ENCODE measurements at places on chromosomes 16 and 17. TPM values are rescaled to one million over a fixed set of nuclear protein-coding genes. Genes with fewer than 3 reads are reported as not detected.

DNA sequence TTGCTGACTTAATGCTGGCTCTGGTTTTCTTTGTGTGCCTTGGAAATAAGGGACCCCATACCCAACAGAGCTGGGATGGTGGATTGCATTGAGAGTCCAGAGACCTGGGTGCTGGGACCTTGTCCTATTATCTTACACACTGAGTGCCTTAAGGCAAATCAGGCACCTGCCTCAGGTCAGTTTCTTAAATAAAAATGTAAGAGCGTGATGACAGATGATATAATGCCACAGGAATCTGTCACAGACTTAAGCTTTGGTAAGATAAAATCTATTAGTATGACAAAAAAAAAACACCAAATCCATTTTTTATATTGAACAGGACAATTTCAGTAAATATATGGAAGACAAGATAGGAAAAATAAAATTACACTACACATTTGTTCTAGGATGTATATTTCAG is 1.6 kb downstream of the MT1A start:
- no peaks in the 10 kb centered on the region for H3K36me3 ChIP-seq
- H3K27me3 ChIP-seq = peaks cover 37% of the 10 kb centered on the region
- H3K27ac ChIP-seq = no peak overlapping the region
- no peak for DNase-seq
- H3K4me1 ChIP-seq = peaks cover 26% of the 10 kb centered on the region

DNA sequence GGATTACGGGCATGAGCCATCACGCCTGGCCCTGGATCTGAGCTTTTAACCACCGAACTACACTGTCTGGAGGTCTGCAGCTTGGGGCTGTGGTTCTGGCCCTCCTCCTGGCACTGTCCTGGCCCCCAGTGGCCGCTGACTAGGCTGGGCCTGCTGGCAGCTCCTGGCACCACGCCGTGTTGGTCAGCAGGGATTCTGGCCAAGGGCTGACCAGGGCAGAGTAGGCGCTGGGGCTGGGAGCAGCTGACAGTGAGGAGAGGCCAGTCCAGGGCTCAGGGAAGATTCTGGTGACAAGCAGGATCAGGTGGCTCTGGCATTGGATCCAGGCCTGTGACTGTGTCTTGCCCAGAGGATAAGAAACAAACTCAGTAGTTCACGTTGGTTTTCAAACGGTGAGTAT is 14.6 kb downstream of the EEF2K start:
- no peaks in the 10 kb centered on the region for H3K27me3 ChIP-seq
- no peak overlapping the region for H3K27ac ChIP-seq
- no peaks in the 10 kb centered on the region for H3K4me1 ChIP-seq

- H3K4me3 ChIP-seq = no peak overlapping the region
- H3K27me3 ChIP-seq = peaks cover 8% of the 10 kb centered on the region
- H3K27ac ChIP-seq = no peak overlapping the region
Measured at GRCh38 chr16:30621765-30622164, 11.6 kb upstream of the ZNF689 start.

- H3K4me1 ChIP-seq = no peaks in the 10 kb centered on the region
- peaks cover 3% of the 10 kb centered on the region for H3K27me3 ChIP-seq
- no peak overlapping the region for H3K4me3 ChIP-seq
Measured at GRCh38 chr17:34644941-34645550, 65.7 kb downstream of the TMEM132E start.

GRCh38 chr16:27491894-27492587 is 57.7 kb downstream of the GTF3C1 start:
- no peak overlapping the region for H3K27ac ChIP-seq
- no peak for DNase-seq
- H3K27me3 ChIP-seq = no peaks in the 10 kb centered on the region
- H3K4me3 ChIP-seq = no peak overlapping the region
- H3K36me3 ChIP-seq = peaks cover 85% of the 10 kb centered on the region

- no peak for DNase-seq
- no peaks in the 10 kb centered on the region for H3K27me3 ChIP-seq
- H3K4me3 ChIP-seq = no peak overlapping the region
- H3K36me3 ChIP-seq = no peaks in the 10 kb centered on the region
- no peak overlapping the region for H3K27ac ChIP-seq
Measured at GRCh38 chr17:44279666-44280391, 11.9 kb upstream of the SLC4A1 start.

GRCh38 chr17:59513934-59514841 is 51.2 kb upstream of the DHX40 start:
- no peaks in the 10 kb centered on the region for H3K36me3 ChIP-seq
- no peaks in the 10 kb centered on the region for H3K4me1 ChIP-seq
- no peak overlapping the region for H3K4me3 ChIP-seq
- no peaks in the 10 kb centered on the region for H3K27me3 ChIP-seq
- no peak for DNase-seq

DNA sequence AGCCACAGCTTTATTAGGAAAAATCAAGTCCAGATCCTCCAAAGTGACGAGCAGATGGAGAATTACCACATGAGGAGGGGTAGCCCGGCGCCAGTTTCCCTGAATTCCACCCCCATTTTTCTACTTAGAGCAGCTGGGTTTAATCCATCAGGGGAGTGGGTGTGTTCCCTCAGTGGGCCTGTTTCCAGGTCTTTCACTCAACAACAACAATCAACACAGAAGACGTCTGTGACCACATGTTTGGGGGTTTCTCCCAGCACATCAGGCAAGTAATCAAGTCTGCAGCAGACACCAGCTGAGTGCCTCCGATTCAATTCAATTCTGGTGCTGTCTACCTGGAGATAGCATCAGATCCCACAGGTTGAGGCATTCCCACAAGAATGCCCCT is 6.8 kb downstream of the SLC6A2 start:
- H3K27ac ChIP-seq = no peak overlapping the region
- no peaks in the 10 kb centered on the region for H3K4me1 ChIP-seq
- H3K27me3 ChIP-seq = no peaks in the 10 kb centered on the region
- DNase-seq = no peak
- no peak overlapping the region for H3K4me3 ChIP-seq

DNA sequence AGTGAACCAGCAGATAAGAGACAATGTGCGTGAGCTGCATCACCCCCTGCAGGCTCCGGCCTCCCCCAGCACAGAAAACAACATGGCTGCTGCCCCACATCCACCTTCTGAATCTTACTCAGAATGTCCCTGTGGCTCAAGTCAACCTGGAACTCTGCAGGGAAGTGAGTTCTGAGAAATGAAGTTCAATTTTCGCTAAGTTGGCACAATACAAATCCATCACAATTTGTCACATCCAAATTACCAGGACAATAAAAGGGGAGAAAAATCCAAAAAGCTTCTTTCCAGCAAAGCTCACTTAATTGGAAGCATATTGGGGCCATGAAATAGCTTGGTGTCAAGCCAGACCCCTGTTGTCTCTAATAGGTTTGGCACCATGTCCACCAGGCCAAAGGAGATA is 38.1 kb downstream of the CLEC19A start:
- no peaks in the 10 kb centered on the region for H3K27me3 ChIP-seq
- H3K4me1 ChIP-seq = no peaks in the 10 kb centered on the region
- no peak overlapping the region for H3K4me3 ChIP-seq
- DNase-seq = no peak
- no peak overlapping the region for H3K27ac ChIP-seq

- no peaks in the 10 kb centered on the region for H3K27me3 ChIP-seq
- no peak for DNase-seq
Measured at GRCh38 chr16:62288990-62289629, 252.9 kb upstream of the CDH8 start.

GRCh38 chr17:53470626-53471025 is 352.1 kb upstream of the KIF2B start:
- DNase-seq = no peak
- no peak overlapping the region for H3K27ac ChIP-seq
- H3K36me3 ChIP-seq = no peaks in the 10 kb centered on the region
- H3K4me1 ChIP-seq = no peaks in the 10 kb centered on the region
- H3K4me3 ChIP-seq = no peak overlapping the region
- no peaks in the 10 kb centered on the region for H3K27me3 ChIP-seq

- H3K36me3 ChIP-seq = no peaks in the 10 kb centered on the region
- no peak for DNase-seq
Measured at GRCh38 chr16:4477966-4478365, 1.8 kb downstream of the HMOX2 start.

DNA sequence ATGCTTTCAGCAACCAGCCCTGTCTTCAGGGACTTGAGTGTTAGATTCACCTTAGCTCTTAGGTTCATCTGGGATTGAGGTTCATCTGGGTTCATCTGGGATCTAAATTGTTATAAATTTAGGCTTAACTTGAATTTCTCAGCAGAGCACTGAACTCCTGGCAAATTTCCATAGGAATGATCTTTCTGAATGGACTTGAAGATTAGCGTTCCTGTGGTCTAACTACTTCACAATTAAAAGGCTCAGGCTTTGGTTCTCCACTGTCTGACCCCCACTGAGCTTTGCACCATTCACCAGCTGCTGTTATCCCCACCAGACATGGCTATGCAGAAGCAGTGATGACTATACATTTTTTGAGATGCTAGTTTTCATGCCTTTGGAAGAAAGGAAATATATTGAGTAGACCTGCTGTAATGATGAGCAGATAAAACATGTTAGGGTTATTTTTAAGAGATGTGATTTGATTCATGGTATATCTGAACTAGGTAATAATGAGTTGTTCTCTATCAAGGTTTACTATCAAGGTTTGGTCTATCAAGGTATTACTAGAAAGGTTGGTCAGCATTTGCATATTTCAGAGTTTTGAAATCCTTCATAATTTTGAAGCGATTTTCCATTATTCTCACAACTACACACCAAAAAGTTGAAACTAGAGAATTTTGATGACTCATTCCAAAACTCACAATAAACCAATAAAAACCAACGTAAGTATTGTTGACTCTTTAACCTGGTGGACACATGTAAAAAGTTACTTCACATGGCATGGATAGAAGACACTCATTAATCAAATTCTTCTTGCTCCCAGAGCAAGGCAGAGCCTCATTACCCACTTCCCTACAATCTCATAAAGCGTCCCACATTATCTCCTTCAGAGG is 71.7 kb downstream of the SNX11 start:
- DNase-seq = no peak
- no peaks in the 10 kb centered on the region for H3K27me3 ChIP-seq
- H3K4me1 ChIP-seq = no peaks in the 10 kb centered on the region
- H3K36me3 ChIP-seq = peaks cover 93% of the 10 kb centered on the region

DNA sequence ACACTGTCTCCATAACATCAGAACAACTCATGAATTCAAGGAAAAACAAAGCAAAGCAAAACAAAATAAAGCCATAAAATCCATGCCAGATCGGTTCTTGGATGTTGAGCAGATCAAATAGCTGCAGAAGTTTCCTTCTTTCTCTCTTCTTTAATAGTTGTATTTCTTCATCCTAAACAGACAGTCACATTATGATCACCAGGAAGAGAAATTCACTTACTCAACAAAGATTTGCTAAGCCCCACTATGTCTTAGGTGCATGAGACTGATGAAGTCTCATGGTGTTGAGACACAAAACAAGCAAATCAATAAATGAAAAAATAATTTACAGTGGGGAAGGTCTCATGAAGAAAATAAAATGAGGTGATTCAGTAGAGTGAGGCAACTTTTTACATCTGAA is 72.8 kb downstream of the WIPI1 start:
- DNase-seq = no peak
- H3K27me3 ChIP-seq = no peaks in the 10 kb centered on the region
- no peaks in the 10 kb centered on the region for H3K36me3 ChIP-seq
- H3K4me3 ChIP-seq = no peak overlapping the region
- no peaks in the 10 kb centered on the region for H3K4me1 ChIP-seq

DNA sequence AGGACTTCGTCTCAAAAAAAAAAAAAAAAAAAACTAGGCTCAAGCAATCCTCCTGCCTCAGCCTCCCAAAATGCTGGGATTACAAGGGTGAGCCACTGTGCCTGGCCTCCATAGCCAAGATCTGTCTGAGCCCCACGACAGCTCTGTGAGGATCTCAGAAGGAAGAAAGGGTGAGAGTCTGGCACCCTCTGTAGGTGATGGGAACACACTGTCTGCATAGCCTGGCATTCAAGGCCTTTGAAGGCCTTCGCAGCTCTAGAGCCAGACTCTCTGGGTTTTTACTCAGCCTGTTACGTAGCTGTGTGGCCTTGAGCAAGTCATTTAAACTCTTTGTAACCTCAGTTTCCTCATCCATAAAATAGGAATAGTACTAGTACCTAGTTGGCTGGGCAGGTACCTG is 6.3 kb upstream of the XPO6 start:
- DNase-seq = peak; percentile 48
- peaks cover 2% of the 10 kb centered on the region for H3K4me1 ChIP-seq
- no peaks in the 10 kb centered on the region for H3K36me3 ChIP-seq
- no peak overlapping the region for H3K4me3 ChIP-seq
- no peaks in the 10 kb centered on the region for H3K27me3 ChIP-seq
- H3K27ac ChIP-seq = no peak overlapping the region

DNA sequence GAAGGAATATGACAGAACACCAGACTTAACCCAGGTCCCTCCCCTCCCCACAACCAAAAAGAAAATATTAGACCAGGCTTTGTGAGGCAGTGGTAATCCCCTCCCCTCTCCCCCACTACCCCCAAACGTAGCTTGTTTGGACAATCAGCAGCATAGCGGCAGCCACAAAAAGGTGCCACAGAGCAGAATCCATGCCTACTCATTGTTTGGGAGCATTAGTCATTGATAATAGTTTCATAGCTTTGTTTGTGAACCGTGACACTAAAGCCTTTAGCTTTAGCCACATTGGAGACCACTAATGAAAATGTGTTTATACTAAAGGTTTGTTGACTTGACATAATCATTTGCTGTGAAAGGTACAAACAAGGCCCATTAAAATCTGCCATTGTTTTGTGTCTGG is 65.1 kb downstream of the NUP93 start:
- H3K27ac ChIP-seq = no peak overlapping the region
- H3K27me3 ChIP-seq = no peaks in the 10 kb centered on the region
- DNase-seq = no peak
- peaks cover 5% of the 10 kb centered on the region for H3K36me3 ChIP-seq
- no peaks in the 10 kb centered on the region for H3K4me1 ChIP-seq

DNA sequence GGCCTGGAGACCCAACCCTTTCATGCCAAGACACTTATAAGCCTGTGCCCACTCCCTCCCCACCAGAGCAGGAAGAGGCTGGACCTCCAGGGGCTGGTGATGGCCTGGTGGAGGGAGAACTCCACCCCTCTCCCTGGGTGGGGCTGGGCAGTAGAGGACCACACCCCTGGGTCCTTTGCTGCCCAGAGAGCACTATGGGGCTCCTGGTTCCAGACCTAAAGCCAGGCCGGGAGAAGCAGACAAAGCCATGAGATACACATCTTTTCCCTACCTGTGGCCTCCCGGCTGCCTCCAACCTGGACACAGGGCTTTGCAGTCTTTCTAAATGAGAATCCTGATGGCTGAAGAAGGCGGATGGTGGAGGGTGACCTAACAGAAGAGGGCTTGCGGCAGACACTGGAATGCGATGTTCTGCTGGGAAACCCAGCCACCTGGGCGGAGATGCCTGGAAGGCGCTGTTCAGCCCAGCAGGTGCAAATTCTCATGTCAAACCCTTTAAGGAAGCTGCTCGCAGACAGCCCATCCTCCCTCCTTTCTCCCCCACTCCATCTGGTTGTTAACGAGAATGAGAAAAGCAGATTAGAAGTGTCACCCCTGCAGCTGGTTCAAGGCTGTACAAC is 43.9 kb upstream of the KIFC3 start:
- H3K27me3 ChIP-seq = no peaks in the 10 kb centered on the region
- H3K4me3 ChIP-seq = no peak overlapping the region
- DNase-seq = no peak
- H3K27ac ChIP-seq = no peak overlapping the region
- no peaks in the 10 kb centered on the region for H3K4me1 ChIP-seq

Gene ABCC11
- not detected for total RNA-seq

Gene ICAM2
- total RNA-seq = 106 TPM

Gene NLRC3
- total RNA-seq = 97.0 TPM

Gene FTO
- total RNA-seq = 58.6 TPM

Gene PRSS21
- total RNA-seq = not detected

Gene FOXC2
- total RNA-seq = not detected

Gene TLCD2
- total RNA-seq = 0.35 TPM

Gene SLC46A1
- total RNA-seq = 0.89 TPM

Gene HOXB9
- 0.25 TPM for total RNA-seq

Gene SHBG
- not detected for total RNA-seq

Gene CUEDC1
- not detected for total RNA-seq

Gene SLC12A3
- total RNA-seq = not detected

Gene CCL5
- 25.8 TPM for total RNA-seq

Data from CD4-positive, CD25-positive, alpha-beta regulatory T cell (primary cell).